ENCODE measurements at places on chromosomes 7 and 10. TPM values are rescaled to one million over a fixed set of nuclear protein-coding genes. Genes with fewer than 3 reads are reported as not detected.

Gene PRTFDC1
- total RNA-seq: 8.5 TPM

Gene OR6B1
- not detected for total RNA-seq

Gene CPED1
- total RNA-seq: 61.4 TPM

Gene GNGT1
- 0.70 TPM for total RNA-seq

Measured in ureter (tissue), 1 donor.